ENCODE measurements at places on chromosomes 4 and X. TPM values are rescaled to one million over a fixed set of nuclear protein-coding genes. Genes with fewer than 3 reads are reported as not detected.

The F8 gene
- total RNA-seq, result 13.2 TPM

The RELL1 gene
- 18.9 TPM for total RNA-seq

The SPANXC gene
- total RNA-seq, result not detected

The SMIM10L2A gene
- total RNA-seq, result 5.0 TPM

The WDR13 gene
- total RNA-seq, result 102 TPM

The P2RY4 gene
- not detected for total RNA-seq
